ENCODE measurements at places on chromosomes 13 and 19. TPM values are rescaled to one million over a fixed set of nuclear protein-coding genes. Genes with fewer than 3 reads are reported as not detected.

ZNF772 gene
- total RNA-seq: 73.9 TPM

SIGLEC10 gene
- total RNA-seq: 1.6 TPM

CAPS gene
- total RNA-seq: 7.0 TPM

COL5A3 gene
- total RNA-seq: 1.2 TPM

RNF17 gene
- total RNA-seq: not detected

CBLC gene
- not detected for total RNA-seq

KCNN4 gene
- 0.16 TPM for total RNA-seq

ZGLP1 gene
- total RNA-seq: 1.6 TPM

ZNF491 gene
- total RNA-seq: 12.9 TPM

GPX4 gene
- 83.8 TPM for total RNA-seq

GRIK5 gene
- total RNA-seq: 20.0 TPM

LGALS7B gene
- not detected for total RNA-seq

CABP5 gene
- not detected for total RNA-seq

SHISA2 gene
- total RNA-seq: 21.4 TPM

ZNF548 gene
- total RNA-seq: 49.1 TPM

DNAAF3 gene
- total RNA-seq: 0.31 TPM

ETV2 gene
- 1.1 TPM for total RNA-seq

SYNGR4 gene
- not detected for total RNA-seq

IZUMO2 gene
- not detected for total RNA-seq

RPL18 gene
- 1,447 TPM for total RNA-seq

NLRP4 gene
- total RNA-seq: under 0.01 TPM

ZNF443 gene
- 13.9 TPM for total RNA-seq

C19orf33 gene
- not detected for total RNA-seq
